ENCODE measurements at places on chromosomes 7 and 10.

DNA sequence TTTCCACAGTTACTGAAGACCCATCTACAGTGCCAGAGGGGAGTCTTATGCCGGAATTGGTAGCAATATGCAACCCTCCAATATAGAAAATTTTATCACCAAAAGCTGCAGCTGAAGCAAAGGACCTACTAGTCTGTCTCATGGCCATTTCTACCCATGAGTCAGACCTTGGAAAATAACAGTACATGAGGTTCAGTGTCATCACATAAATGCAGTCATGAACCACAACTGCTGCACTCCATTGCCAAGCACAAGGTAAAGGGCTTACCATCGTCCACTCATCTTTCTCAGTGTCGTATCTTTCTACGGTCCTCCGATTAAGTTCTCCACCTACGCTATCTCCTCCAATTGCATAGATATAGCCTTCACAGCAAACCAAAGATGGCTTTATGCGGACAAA lies 21.8 kb downstream of the KBTBD2 start:
- peak; percentile 13 for DNase-seq

- DNase-seq = no peak
These were observed 272.4 kb downstream of the USP6NL start for GRCh38 chr10:11339013-11339412.

DNA sequence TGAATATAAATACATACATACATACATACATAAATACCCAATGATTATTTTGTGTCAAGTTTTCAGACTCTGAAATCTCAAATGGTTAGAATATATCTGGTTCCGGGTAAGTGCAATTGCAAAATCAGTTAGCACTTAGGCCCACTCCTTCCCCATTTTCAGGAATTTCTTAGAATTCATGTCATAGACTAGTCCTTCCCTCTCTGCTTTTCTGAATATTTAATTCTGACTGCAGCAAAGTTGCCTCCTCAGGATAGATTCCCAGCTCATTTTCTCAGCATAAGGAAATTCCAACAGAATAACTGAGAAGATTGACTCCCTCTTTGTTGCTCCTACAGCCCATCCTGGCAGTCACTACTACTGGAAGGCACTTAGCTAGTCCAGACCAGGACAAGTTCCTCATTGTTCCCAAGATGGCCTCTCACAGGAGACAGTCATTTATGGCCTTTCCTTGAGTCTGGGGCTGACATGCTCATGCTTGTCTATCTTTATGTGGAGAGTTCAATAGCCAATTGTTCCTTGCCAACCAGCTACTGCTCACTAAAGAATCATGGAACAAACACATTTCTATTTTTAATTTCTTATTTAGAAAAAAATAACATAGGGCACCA lies 142.9 kb upstream of the ITGB1 start:
- no peak for DNase-seq

- DNase-seq = no peak
These were observed 8.6 kb downstream of the LZTS2 start for GRCh38 chr10:101007915-101008822.

- DNase-seq = peak; percentile 27
These were observed 329.3 kb downstream of the ARL4A start for GRCh38 chr7:13016592-13017332.

DNA sequence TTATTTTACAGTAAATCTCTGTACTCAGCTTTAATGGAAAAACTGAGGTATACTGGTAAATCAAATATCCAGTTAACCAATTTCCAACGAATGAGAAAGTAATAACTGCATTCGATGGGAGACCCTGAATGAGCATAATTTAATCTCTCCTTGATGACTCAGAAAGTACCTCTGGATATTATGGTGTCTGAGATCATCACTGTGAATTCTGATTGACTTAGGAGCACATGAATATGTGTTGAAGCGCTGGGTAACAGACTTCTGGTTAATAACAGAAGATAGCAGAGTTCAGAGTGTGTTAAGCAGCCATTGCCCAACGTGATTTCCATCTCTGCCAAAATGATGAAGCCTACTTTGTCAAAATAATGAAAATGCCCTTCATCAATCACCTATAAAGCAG lies 116.6 kb downstream of the NRP1 start:
- DNase-seq = peak; percentile 87

DNA sequence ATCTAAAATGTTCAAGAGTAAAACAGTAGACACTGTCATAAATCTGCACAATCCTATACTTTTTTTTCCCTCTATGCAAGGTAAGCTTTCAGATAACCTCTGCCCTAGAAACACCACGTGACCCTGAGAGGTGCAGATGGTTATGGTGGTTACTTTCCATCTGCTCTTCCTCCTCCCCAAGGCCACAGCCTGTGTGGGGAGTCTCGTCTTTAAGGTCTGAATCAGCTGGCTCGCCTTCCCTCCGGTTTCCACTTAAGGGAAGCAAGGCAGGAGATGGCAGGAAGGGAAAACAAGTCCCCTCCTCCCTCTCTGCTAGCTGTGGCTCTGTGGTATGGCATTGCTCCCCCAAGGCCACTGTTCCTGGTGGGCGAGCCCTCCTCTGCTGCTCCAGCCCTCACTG lies 181.8 kb downstream of the GLI3 start:
- DNase-seq = peak; percentile 83

GRCh38 chr7:1703871-1704810 lies 34.1 kb downstream of the ELFN1 start:
- DNase-seq = no peak

DNA sequence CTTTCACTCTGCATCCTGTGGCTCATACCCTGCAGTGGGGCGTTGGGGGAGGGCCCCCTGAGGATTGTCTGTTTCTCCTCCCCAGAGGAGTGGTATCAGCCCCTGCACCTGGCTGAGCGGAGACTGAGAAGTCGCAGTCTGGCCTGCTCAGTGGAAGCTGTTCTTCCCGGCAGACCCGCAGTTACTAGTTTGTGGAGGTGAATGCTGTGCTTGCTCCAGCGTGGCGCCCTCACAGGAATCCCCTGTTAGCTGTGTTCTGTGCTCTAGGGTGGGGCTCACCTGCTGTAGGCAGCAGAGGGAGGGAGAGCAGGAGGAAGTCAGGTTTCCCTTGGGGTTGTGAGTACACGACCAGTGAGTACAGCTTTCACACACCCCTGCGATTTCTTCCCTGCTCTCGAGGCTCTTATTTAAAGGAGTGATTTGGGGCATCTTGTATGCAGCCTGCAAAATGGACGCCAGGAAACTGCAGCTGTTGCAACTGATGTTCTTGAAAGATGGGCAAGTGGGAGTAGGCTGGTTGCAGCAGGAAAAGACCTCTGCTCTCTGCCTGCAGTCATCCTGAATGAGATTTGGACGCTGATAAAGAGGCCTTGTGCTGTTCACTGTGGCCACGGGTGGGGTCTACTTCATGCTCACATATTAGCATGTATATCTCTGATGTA lies 66.4 kb downstream of the HK1 start:
- no peak for DNase-seq

GRCh38 chr7:13017333-13017857 lies 330.0 kb downstream of the ARL4A start:
- DNase-seq = peak; percentile 66

- no peak for DNase-seq
These were observed 27.7 kb upstream of the INSIG1 start for GRCh38 chr7:155269766-155270585.

GRCh38 chr7:17015598-17016031 lies 133.8 kb upstream of the AGR3 start:
- DNase-seq = peak; percentile 51

DNA sequence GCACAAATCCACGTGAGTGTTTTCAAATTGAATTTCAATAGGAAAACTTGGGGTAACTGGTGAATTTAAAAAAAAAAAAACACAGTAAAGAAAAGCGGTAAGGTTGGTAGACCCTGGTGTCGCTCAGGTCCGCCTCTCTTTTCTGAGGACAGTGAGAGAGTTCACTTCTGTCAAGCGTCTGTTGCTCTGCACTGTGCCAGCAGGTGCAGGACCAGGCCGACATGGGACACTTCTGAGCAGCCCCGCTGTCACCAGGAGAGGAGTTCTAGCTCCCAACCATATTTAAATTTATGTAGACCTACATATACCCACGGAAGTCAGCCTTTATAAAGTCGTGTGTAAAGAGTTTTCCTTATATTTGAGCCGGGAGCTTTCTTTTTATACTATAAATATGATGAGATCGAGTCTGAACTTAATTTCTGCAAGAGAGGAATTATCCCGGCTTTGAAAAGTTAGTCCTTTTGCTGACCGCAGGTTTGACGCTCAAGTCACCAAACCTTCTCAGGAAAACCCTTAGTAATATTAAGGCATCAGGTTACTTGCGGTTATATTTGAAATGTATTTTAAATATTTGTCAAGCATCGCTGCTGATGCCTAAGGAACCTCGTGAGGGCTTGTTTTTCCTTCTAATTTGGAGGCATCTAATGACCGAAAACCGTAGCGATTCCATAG lies 531 bp downstream of the IKZF1 start:
- DNase-seq = no peak

- no peak for DNase-seq
These were observed 27.5 kb upstream of the GPR146 start for GRCh38 chr7:1016577-1017531.

DNA sequence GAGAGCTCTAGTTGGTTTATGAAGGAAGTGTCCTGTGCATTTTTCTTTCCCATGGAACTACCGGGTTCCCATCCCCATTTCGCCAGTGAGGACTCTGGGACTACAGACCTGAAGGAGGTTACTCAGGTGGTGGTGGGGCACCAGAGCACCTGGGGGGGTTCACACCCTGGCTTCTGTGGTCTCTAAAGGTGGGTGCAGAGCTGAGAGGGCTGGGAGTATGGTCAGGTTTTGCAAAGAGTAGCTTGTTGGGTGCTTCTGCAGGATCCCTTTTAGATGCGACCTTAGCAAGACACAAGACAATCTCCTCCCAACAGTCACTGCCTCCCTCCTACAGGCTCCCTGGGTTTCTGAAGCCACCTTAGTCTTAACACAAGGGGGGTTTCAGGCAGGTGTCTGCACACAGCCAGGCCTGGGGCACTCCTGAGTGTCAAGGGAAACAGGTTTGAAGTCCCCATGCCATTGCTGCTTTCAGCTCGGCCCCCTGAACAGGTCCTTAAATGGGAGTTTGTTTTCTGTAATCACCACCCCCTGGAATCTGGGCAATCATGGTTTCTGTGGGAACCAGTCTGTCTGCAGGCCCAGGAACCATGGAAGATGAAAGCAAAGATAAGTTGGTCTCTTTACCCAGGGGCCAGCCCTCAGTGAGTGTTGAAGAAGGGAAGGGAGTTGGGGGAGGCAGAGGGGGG lies 9.9 kb upstream of the CXCL12 start:
- DNase-seq = no peak

DNA sequence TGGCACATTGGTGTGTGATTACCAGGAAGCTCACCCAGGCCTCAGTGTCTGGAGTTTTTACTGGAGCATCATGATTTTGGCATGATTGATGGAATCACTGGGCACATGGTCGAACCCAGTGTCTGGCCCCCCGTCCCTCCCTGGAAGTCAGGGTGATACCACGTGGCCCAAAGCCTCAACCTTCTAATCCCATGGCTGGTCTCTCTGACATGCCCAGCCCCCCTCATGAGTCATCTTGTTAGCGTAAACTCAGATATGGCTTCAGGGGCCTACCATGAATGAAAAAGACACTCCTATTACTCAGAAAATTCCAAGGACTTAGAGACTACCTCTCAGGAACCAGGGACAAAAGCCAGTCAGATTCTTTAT lies 109.3 kb downstream of the GRK5 start:
- peak; percentile 86 for DNase-seq

DNA sequence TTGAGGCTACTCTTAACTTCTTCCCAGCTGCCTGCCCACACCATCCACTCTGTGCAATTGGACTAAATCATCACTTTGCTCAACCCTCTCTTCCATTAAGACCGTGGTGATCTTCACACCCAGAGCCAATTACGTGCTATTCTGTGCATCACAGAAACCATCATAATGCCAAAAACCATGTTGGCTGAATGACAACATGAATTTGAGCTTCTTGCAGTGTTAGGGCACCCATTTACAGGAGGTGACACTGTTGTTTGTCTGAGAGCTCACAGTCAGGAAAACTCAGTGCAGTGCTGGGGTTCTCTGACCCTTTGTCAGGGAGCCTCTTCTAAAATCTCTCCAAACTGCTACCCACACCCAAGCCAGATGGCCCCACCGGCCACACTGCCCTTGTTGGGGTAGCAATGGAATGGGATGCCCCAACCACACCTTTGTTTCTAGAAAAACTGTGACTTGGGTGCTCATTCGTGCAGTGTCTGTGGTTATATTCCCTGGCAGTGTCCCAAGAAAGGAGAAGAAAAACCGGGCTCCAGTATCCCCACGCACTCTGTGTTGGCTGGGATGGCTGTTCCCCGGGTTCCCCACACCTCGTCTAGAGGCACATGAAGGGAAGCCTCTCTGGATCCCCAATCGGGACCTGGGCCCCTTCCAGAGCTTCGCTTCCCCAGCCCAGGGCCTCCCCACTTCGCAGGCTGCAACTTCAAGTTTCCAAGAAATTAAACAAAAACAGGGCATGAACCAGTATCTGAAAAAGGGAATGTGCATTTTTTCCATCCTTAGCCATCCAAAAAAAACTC lies 2.0 kb upstream of the TNS3 start:
- DNase-seq = no peak

GRCh38 chr7:148447221-148447849 lies 143.2 kb upstream of the C7orf33 start:
- no peak for DNase-seq

- DNase-seq = peak; percentile 63
These were observed 22.2 kb upstream of the RASSF4 start for GRCh38 chr10:44937196-44938005.

DNA sequence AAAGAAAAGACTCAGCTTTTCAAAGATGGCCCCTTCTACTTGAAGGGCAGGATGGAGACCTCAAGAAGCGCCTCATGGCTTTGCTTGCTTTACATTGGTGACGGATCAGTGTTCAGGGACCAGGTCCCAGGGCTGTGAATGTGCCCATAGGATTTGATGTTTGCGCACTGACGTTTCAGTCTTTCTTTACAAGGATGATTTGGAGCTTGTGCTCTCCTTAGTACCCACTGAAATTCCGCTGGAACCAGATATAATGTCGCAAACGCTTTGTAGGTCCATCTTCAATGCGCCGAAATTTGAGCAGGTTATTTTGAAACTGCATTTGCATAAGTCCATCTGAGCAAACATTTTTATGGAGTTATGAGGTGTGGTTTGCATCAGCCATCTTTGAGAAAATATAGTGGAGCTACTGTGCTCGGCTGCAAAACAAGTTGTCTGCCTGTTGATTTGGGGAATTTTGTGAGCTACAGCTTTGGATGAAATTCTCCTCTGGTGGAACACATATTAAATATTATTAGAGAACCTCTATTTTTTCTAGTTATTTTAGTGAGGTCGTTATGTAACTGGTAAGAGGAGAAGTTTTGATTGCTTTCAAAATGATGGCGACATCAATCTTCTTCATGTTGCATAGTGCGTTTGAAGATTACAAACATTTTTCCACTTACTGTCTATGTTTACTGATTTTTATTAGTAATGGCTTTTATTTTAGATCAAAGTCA lies 2.4 kb downstream of the RBM20 start:
- no peak for DNase-seq

- DNase-seq = peak; percentile 97
These were observed 106.7 kb downstream of the TNS3 start for GRCh38 chr7:47474937-47475879.

- DNase-seq = no peak
These were observed 351.2 kb downstream of the DNAJB6 start for GRCh38 chr7:157687845-157688532.

DNA sequence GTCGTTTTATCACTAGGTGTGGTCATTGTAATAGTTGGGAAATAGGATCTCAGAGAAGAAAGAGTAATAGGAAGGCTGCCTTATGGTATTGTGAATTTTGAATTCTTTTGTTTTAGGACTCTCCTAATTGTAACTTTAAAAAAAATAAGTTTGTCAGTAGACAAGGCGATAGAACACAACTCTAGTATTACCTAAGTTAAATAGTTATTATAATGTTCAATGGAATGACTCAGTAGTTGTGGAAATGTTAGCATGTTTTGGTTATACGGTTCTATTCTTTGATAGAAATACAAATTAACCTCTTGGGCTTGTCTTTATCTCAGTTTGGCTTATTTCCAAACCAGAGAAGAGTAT lies 1.4 kb downstream of the DNAH11 start:
- DNase-seq = no peak

All from amniotic epithelial cell (primary cell).